Bone marrow (tissue), 2 donors: ENCODE measurements at places on chromosomes 5 and 9.

DNA sequence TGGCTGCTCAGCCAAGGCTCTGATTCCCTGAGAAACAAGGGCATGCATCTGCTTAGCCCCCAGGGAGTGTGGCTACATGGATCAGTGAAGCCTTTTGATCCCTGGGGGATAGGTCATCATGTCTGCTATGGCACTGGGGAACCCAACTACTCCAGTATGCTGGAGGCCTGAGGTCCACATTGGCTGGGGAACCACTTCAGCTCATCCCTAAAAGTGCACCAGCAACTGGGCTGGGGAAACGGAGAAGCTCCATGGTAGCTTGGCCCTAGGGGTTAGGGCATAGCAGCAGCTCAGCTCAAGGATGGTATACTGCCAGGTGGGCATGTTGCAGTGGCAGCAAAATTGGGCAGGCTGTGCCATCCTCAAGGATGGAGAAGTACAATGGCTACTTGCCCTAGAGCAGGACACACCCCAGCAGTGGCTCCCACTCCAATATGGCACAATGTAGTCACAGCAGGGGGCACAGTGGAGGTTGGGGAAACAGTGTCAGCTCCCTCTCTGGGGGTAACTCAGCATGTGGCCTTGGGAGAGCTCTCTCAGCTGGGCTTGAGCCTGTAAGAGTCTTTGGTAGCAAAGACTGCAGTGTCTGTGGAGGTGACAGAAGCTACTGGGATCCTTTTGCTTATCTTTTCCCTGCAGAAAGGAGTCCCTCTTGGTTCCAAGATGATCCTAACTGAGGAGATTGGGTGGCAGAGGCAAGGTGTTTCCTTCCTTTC, 111.5 kb upstream of the FSTL4 start:
- no peak for DNase-seq

DNA sequence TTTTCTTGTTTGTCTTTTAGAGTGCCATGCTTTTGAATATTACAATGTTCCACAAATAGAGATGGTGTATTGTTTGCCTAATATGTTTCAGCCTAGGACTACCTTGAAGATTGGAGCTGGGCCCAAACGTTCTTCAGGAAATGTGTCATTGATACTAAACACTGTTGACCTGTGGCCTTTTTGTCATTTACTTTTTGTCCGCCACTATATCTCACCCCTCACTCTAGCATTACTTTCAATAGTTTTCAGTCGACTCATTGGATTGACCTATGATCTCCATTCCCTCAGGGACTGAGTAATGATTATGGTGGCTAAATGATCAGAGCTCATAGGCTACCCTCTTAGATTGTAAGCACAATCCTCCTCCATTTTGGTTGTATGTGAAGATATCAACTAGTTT, 115.8 kb downstream of the NUDT12 start:
- no peak for DNase-seq

DNA sequence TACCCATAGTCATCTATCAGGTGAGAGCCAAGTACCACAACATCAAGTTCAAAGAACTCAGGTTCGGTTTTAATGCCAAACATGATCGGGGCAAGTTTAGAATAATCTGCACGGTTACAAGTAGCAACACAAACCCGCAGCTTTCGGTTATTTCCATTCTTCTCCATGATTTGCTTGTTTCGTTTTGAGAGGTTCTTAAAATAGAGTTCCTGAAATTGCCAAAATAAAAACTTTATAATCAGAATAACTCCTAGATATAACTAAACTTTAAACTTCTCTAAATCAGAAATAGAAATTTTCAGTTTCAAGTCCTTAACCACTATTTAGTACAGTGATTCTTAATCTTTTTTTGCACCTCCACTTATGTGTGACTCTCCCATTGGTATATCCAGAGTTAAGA, 9.1 kb downstream of the GNE start:
- no peak for DNase-seq

DNA sequence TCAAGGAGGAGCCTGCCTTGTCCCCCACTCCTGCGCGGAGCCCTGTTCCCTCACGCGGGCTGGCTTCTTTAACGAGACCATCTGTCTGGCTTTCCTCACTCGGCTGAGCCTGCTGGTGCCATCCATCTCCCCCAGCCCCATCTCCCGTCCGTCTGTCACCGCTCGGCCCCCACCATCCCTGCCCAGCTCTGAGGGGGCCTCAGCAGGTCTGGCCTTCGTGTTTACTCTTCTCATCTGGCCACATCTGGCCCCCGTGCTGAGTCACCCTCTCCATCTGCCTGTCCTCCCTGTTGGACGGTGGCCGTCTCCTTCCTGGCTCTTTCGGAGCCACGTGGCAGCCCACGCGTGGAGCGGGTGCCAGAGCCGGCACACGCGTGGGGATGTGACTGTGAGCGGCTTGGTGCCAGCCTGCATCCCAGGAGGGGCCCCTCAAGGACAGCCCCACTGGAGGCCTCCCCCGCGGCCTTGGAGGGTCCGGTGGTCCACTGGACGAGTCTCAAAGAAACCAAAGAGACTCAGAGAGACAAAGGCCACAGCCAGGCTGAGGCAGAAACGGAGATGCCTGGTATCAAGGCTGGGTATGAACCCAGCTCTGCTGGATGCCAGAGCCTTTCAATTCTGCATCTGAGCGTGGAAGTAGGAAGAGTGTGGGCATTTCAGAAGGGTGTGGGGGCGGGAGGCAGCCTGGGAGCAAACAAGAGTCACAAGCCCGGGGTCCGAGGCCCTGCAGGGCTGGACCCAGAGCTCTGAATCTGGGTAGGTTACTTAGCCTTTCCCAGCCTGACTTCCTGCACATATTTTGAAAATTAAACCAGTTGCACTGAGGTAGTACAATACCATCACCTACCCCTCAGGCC, 76.7 kb upstream of the UNC5A start:
- no peak for DNase-seq

DNA sequence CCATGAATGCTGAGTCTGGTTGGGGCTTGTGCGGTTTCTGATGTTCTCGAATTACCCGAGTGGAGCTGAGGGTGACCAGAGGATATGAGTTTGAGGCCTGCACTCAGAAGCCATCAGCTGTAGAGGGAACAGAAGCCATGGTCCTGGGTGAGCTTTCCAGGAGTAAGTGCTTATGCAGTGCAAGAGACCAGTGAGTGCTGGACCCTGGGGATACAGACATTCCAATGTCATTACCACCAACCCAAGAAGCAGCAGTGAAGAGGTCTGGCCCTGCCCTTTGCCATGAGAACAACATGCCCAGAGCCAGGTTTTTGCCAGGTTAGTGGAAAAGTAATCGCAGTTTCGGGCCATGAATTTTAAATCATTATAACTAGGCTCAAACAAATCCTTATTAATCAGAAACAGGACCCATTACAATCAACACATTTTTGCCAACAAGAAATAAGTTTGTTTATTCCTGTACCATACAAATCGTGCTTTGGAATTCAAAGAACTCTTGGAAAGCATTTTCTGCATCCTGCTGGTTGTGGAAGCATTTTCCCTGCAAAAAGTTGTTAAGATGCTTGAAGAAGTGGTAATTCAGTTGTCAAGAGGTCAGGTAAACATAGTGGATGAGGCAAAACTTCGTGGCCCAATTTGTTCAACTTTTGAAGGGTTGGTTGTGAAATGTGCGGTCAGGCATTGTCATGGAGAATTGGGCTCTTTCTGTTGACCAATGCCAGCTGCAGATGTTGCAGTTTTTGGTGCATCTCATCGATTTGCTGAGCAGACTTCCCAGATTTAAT, 154.6 kb downstream of the SYK start:
- DNase-seq = no peak

GRCh38 chr5:3384531-3384930, 211.1 kb upstream of the IRX1 start:
- no peak for DNase-seq

DNA sequence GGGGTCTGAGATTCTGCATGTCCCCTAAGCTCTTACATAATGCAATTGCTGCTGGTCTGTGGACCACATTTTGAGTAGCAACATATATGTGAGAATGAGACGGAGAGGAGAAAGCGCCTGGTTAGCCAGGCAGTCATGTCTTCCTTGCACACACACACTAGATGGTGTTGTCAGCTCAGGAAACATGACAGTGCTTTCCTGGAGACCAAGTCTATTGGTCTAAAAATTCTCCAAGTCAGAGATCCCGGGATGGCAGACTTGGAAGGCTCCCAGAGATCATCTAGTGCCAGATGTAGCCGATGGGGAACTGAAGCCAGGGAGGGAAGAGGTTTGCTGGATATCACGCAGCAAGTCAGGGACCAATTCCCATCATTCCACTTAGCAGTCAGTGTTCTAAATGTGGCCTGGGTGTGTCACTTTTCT, 53.4 kb downstream of the GALNT12 start:
- DNase-seq = no peak

- DNase-seq = no peak
Measured at GRCh38 chr5:103929338-103930013, 366.9 kb upstream of the NUDT12 start.

DNA sequence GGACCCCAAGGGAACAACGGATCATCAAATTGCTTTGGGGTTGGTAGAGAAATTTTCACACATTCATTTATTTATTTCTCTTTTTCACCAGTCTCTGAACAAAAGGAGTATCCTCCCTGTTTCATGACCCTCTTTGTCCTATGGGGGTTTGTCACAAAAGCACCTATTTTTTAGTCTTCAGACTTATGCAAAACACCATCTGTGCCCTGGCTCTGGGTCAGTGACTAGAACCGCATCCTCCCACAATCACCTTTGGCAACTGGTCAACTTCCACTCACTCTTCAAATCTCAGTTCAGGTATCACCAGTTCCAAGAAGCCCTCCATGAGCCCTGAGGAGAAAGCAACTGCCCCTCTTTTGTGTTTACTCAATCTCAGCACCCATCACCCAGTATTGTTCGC, 395.7 kb downstream of the CDK5RAP2 start:
- no peak for DNase-seq
